ENCODE measurements at places on chromosomes 1 and 21. TPM values are rescaled to one million over a fixed set of nuclear protein-coding genes. Genes with fewer than 3 reads are reported as not detected.

Gene CRYAA
- not detected for total RNA-seq

Gene CACNA1S
- not detected for total RNA-seq

Gene LRRIQ3
- 0.52 TPM for total RNA-seq

Gene HENMT1
- 10.6 TPM for total RNA-seq

Gene HNRNPCL1
- not detected for total RNA-seq

Gene MPL
- total RNA-seq: 0.73 TPM

Gene GBP2
- total RNA-seq: 29.7 TPM

Gene RAD54L
- total RNA-seq: 25.2 TPM

Gene NTRK1
- not detected for total RNA-seq

Gene MCOLN2
- 12.6 TPM for total RNA-seq

Gene SLC2A5
- total RNA-seq: not detected

Gene HCRTR1
- total RNA-seq: not detected

Gene UTS2
- total RNA-seq: not detected

All from Calu3 (cell line).